Epithelial cell of prostate (primary cell): ENCODE measurements at places on chromosomes 7 and 10.

- DNase-seq, result no peak
Observed at GRCh38 chr10:51063659-51064535, 10.4 kb upstream of the PRKG1 start.

- no peak for DNase-seq
Observed at GRCh38 chr10:122494833-122495232, 33.5 kb downstream of the HTRA1 start.

- DNase-seq, result no peak
Observed at GRCh38 chr10:77633376-77633775, 4.2 kb downstream of the KCNMA1 start.

GRCh38 chr10:113045147-113046055 lies 95.4 kb downstream of the TCF7L2 start:
- DNase-seq, result peak; percentile 80

GRCh38 chr10:114513381-114513792 lies 109.1 kb upstream of the AFAP1L2 start:
- no peak for DNase-seq

- no peak for DNase-seq
Observed at GRCh38 chr7:1558181-1558811, 2.3 kb upstream of the TMEM184A start.

GRCh38 chr7:109694149-109695071 lies 1124.7 kb downstream of the DNAJB9 start:
- DNase-seq, result no peak

GRCh38 chr7:43591558-43592180 lies 8.8 kb downstream of the STK17A start:
- no peak for DNase-seq

- DNase-seq, result no peak
Observed at GRCh38 chr7:132580717-132581285, 4.5 kb upstream of the PLXNA4 start.

GRCh38 chr10:102813734-102814452 lies 23.3 kb downstream of the CYP17A1 start:
- DNase-seq, result no peak

GRCh38 chr10:18282094-18282493 lies 141.9 kb downstream of the CACNB2 start:
- no peak for DNase-seq
